Body of pancreas (tissue), 4 donors: ENCODE measurements at places on chromosomes 3 and 15. TPM values are rescaled to one million over a fixed set of nuclear protein-coding genes. Genes with fewer than 3 reads are reported as not detected.

The GRK7 gene
- total RNA-seq = not detected

GRCh38 chr3:129625072-129625874 lies 18.8 kb upstream of the PLXND1 start:
- no peak for DNase-seq

The CHAC1 gene
- 4.7 TPM for total RNA-seq

DNA sequence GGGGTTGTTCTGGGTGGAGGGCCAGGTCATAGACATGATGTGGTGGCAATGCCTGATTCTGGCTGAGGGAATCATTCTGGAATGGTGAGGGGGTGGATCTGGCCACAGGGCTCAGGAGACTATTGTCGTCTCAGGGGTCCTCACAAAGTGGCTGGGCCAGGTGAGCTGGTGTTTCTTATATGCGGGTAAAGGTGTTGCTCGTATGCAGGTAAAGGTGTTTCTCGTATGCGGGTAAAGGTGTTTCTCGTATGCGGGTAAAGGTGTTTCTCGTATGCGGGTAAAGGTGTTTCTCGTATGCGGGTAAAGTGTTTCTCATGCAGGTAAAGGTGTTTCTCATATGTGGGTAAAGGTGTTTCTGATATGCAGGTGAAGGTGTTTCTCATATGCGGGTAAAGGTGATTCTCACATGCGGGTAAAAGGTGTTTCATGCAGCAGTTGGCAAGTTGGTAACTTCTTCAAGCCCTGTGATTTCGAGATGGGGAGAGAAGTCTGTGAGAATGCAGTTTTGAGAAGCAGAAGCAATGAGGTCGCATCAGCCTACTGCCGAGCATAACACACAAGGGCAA lies 10.5 kb upstream of the MUC4 start:
- no peak for DNase-seq

- no peak for DNase-seq
Measured at GRCh38 chr3:185540695-185541094, 11.7 kb downstream of the LIPH start.

The SMCO1 gene
- not detected for total RNA-seq

DNA sequence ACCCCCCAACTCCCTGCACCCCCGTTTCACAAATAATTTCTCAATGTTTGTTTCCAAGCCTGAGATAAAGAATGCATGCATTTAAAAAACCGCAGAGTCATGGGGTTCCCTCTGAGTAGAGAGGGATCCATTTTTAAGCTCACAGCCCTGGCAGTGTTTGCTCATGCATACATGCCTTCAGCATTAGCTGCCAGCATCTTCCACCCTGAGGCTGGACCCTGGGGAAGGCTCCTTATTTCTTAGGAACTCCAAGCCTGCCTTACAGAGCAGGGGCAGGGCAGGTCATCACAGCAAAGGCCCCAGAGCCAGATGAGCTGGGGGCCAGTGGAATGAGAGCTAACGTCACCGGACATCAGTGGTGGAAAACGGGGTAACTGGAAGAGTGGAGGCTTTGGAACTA lies 31.3 kb downstream of the TLE3 start:
- no peak for DNase-seq

DNA sequence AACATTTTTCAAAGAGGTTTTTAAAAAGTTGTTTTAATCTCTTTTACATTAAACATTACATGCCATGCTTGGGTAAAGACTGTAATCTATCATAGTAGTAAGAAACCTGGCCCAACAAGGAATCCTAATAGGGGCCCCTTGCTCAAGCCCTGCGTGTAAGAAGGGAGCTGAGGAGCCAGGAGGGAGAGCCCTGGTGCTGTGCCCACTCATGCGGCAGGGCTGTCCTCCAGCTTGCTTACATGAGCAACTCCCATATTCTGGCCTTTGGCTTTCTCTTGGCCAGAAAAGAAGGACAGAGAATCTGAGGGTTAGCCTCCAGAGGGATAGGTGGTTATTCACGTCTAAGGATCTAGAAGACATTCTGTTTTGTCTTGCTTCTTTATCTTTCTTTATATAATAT lies 49.8 kb downstream of the KBTBD12 start:
- no peak for DNase-seq

The HGD gene
- 14.3 TPM for total RNA-seq

The RAB8B gene
- total RNA-seq = 12.5 TPM

The CYP1A2 gene
- total RNA-seq = not detected
